CD4-positive, alpha-beta T cell treated with Interleukin-4 for 1 hour (primary cell): ENCODE measurements at places on chromosomes 6 and 20.

DNA sequence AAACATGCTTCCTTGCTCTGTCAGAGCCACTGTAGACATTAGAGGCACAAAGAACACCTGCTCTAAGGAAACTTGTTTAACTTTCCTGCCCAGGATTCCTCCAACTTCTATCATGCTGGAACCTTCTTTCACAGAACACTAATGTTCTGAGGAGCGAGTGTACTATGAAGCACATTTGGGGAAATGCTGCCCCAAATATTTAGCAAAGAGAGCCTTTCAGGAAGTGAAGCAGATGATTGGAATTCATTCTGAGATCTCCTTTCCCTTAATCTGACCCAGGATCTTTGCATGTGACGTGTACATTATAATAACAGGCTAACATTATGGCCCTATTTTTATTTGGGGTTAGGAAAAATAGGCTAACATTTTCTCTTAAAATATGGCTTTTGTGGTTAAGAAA lies 21.0 kb upstream of the FYN start:
- no peak for DNase-seq

GRCh38 chr6:16503241-16503775 lies 258.0 kb downstream of the ATXN1 start:
- DNase-seq: no peak

GRCh38 chr6:16295060-16295459 lies 56.7 kb downstream of the GMPR start:
- DNase-seq: no peak

- no peak for DNase-seq
Observed at GRCh38 chr20:52035977-52036376, 155.6 kb downstream of the ZFP64 start.

DNA sequence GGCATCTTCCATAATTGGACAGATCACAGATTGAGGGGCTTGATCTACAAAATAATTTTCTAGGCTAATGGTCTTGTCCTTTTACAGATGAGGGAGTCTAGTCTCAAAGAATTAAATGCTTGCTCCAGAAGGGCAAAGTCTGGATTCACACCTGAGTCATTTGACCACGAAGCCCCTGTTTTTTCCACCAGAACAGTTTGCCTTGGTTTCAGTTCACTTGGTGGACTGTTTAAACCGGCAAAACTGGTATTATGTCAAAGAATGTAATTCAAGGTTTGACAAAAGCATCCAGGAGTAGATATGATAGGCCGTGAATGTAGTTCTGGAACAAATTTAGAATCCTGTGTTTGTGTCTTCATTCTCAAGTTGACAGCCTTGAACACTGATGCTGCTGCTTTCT lies 3.3 kb downstream of the MYO6 start:
- DNase-seq: no peak

- DNase-seq: no peak
Observed at GRCh38 chr6:166929542-166930189, 26.7 kb downstream of the RNASET2 start.

GRCh38 chr20:47198254-47198671 lies 158.2 kb downstream of the ZMYND8 start:
- no peak for DNase-seq

GRCh38 chr20:13165203-13165602 lies 55.9 kb upstream of the ISM1 start:
- no peak for DNase-seq

GRCh38 chr20:23482138-23482537 lies 8.8 kb upstream of the CST8 start:
- no peak for DNase-seq

- no peak for DNase-seq
Observed at GRCh38 chr6:24982231-24982630, 46.5 kb upstream of the RIPOR2 start.

- DNase-seq: no peak
Observed at GRCh38 chr20:40758790-40759189, 69.8 kb upstream of the MAFB start.

GRCh38 chr6:117338567-117338966 lies 73.2 kb downstream of the VGLL2 start:
- no peak for DNase-seq

DNA sequence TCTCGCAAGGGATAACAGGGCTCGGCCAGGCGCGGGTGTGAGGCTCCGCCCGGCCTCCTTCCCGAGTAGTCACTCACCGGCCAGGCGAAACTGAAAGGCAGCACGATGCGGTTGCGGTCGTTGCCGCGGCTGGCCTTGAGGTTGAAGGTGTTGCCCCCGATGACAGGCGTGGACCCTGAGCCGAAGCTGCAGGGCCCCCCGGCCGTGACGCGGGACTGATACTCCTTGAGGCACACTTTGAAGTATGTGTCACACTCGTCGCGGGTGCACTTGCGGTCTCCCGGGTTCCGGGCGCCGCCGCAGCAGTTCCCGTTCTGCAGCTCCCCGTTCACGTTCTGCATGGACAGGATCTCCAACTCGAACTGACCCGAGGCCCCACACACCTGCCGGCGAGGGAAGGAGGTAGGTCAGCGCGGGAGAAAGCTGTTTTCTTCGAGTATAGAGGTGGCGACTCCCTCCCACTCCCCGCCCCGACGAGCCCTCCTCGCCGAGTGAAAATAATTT lies 1.1 kb downstream of the JAG1 start:
- peak; percentile 51 for DNase-seq

DNA sequence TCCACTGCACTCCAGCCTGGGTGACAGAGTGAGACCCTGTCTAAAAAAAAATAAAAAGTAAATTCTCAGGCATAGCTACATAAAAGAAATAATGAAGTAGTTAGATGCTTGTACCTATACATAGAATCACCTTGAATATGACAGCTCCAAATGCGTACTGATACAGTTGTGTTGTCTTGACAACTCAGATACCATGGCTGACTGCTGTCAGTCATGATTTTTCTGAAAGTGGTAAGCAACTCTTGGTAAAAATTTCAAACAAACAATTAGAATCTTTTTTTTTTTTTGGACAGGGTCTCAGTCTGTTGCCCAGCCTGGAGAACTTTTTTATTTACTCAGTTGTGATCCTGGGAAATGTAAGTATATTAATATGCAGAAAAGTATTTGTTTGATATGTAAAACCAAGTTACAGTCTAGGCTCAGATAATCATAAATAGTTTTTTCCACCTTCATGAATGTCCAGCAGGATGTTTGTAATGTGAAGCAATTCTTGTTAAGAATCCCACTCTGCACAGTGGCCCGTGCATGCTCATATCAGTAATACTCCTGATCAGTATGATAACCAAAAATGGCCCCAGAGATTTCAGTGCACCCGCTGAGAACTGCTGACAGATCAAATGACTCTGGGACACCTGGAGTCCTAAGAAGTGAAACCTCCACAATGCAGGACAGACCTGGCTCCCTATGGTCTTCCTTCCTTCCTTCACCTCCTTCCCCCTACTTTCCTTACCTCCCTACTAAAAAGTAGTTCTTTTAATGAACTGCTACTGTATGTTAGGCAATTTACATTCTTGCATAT lies 14.0 kb upstream of the MAPK13 start:
- no peak for DNase-seq

DNA sequence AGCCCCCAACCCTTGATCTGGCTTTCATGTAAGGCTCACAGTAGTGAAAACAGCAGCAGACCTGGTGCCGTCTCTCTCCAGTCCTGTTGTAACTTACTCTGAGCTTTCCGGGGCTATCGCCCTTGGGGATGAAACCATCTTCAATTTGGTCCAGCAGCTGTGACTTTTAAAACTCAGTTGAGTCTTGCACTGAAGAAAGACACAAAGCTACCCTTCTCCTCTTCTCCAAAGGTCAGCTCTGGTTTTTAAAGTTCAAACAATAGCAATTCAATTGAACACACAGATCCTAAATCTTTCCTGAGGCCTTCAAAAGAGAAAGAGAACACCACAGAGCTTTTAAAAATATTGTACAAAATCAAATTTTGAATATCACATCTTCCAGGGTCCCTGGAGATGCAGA lies 83.5 kb downstream of the SNX5 start:
- DNase-seq: no peak

- peak; percentile 65 for DNase-seq
Observed at GRCh38 chr6:45422503-45423110, 44.9 kb upstream of the SUPT3H start.

- DNase-seq: no peak
Observed at GRCh38 chr6:143449082-143449713, 1.3 kb downstream of the ADAT2 start.

- DNase-seq: no peak
Observed at GRCh38 chr6:79246891-79247290, 12.4 kb upstream of the HMGN3 start.

GRCh38 chr6:142726616-142727015 lies 218.4 kb downstream of the HIVEP2 start:
- DNase-seq: no peak

GRCh38 chr20:10660661-10661060 lies 13.1 kb downstream of the JAG1 start:
- no peak for DNase-seq

- peak; percentile 72 for DNase-seq
Observed at GRCh38 chr6:31079656-31080261, 32.6 kb downstream of the C6orf15 start.

GRCh38 chr20:52230409-52230808 lies 38.8 kb upstream of the ZFP64 start:
- DNase-seq: no peak

DNA sequence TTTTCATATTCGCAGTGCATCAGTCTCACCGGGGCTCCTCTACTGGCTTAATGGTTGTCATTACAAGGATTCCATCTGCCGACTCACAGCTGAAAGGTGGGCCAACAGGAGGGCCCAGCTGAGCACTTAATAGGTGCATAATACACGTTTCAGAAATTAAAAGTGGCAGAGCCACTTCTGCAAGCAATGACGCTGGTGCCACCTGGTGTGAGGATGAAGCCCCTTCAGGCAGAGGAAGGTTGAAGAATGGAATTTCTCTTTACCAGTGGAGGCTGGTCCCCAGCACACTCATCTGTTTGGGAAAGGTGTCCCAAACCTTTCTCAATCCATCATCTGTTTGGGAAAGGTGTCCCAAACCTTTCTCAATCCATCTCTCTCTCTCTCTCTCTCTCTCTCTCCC lies 8.2 kb upstream of the STMND1 start:
- no peak for DNase-seq

DNA sequence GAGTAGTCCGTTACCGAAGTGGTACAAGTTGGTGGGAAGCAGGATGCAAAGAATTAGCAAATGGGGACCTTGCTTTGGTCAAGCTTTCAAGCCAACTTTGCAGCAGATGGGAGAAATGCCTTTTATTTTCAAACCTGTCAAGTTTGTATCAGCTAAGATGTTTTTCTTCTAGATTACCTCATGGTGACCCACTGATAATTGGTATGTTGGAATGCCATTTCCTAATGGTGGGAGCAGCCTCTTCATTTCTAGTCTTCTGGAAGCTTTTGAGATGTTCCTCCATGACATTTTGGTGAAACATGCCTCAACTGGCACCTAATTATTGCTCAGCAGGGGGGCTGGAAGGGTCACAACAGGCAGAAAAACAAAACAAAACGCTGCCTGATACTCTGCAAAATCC lies 43.7 kb downstream of the ADNP start:
- DNase-seq: no peak

GRCh38 chr6:157530126-157530525 lies 149.1 kb downstream of the ZDHHC14 start:
- no peak for DNase-seq

DNA sequence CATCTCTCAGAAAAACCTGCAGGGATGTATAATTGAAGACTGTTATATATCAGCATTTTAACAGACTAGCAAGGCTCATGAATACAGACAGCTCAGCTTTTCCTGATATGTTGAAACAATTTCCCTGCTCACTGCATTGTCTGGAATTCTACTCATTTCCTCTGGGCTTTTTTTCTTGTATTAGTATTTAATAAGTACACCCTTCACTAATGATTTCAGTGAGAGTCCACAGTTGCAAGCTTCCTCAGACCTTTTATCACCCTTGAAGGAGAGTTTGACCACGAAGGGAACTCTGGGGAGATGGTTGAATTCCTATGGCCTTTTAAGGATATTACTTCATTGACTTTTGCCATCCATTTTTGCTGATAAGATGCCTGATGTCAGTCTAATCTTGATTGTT lies 248.7 kb downstream of the ADGB start:
- DNase-seq: no peak

DNA sequence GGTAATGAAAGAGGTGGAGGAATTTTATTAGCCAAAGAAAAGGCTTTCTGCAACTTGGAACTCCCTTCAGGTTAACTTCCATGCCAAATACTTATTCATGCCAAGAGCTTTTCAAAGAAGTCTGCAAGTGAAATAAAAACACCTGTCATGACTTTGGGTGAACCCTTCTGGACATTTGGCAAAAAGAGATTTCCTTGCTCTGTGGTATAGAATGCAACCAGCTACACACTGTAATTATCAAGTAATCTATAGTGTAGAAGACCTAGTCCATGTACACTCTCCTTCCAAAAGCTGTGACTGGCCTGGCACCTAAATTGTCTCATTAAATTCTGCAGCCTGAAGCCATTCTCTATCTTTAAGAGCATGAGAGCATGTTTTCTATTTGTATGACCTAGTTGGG lies 232.3 kb downstream of the COL12A1 start:
- no peak for DNase-seq

GRCh38 chr20:47173596-47174216 lies 182.8 kb downstream of the ZMYND8 start:
- no peak for DNase-seq

DNA sequence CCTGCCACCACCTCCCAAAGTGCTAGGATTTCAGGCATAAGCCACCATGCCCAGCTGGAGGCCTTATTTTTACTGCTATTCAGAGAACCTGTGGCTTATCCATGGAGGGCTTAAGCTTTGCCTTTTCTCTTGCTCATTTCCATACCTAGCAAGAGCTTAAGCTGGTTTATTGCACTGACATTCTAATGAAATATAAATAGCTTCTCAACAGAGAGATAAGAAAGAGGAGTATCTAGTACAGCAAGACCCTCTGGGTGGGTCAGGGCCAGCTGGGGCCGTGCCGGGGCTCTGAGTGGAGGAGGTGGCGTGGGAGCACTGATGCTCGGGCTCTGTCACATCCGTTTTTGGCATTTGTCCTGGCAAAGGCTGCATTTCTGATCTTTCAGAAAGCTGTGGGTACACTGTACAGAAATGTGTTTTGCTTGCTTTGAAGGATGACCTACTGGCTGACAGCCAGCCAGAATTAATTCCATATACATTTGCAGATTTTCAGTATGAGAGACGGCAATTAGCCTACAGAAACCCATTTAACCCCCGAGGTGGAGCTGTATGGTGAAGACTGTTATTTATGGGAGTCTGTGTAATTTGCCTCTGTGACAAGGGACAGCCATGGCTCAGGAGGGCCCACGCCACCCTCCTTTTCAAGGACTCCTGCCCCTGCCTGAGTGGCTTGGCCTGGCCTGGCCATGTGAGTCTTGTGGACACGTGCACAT lies 181.6 kb upstream of the AKAP12 start:
- DNase-seq: no peak

DNA sequence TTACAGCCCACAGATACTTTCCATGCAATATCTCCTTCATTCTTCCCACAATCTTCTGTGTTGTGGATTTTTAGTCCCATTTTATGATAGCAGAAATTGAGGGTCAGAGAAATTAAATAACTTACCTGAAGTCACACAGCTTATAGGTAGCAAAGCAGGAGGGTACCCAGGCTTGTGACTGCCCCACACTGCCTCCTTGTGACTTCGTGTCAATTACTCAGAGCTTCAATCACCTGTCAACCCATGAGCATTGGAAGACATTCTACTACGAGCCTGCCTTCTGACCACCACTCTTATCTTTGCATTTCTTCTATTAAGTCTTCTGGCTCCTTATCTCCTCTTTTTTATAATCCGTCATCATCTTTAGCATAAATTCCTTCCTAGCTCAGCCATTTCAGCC lies 71.6 kb upstream of the NRSN1 start:
- no peak for DNase-seq

GRCh38 chr20:47725248-47725973 lies 59.9 kb downstream of the SULF2 start:
- DNase-seq: peak; percentile 85

GRCh38 chr6:156969233-156969632 lies 192.1 kb downstream of the ARID1B start:
- DNase-seq: no peak
